CD4-positive, alpha-beta T cell treated with Interleukin-15 for 4 hours (primary cell): ENCODE measurements at places on chromosomes 13 and 19.

DNA sequence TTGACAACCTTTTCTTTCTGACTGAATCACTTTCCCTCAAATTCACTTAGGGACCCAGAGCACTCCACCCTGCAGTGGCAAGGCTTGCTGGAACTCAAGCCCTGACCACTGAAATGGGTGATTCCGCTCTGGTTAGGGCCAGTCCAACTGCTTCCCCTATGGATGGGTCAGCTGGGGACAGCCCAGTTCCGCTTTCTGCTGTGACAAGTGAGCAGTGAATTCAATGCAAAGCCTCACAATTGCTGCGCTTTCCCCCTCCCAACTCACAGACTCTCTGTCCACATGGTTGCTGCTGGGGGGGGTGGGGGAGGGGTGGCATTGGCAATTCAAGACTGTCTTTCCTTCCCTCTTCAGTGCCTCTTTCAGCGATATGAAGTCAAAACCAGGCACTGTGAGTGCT lies 18.7 kb downstream of the CD70 start:
- no peak for DNase-seq

DNA sequence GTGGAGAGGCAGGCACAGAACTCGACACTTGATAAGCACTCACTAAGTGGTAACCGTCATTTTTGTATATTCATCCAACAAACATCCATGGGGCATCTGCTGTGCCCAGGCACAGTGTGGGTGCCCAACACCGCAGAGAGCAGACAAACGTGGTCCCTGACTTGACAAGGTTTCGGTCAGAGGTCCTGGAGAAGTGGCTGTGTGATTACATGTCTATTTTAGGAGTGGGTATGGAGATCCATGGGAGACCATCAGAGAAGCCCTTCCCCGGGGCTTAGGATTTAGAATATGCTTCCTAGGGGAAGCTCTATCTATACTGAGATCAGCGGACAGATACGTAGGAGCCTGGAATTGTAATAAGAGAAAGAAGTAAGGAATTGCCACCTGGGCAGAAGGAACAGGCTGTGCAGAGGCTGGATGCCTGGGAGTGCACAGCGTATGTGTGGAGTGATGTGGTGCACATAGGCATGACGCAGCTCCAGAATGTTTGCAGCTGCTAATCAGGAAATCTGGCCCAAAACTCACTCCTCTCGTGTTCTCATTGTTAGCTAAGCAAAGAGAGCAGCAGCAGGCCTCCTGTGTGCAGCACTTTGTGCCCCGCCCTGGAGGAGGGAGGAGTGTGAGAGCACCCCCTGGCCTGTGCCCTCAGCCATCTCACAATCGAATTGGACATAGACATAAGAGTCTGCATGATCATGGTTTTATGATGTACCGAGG lies 23.0 kb upstream of the IRS2 start:
- no peak for DNase-seq

- DNase-seq, result peak; percentile 20
Measured at GRCh38 chr13:31204592-31204991, 4.8 kb downstream of the B3GLCT start.

DNA sequence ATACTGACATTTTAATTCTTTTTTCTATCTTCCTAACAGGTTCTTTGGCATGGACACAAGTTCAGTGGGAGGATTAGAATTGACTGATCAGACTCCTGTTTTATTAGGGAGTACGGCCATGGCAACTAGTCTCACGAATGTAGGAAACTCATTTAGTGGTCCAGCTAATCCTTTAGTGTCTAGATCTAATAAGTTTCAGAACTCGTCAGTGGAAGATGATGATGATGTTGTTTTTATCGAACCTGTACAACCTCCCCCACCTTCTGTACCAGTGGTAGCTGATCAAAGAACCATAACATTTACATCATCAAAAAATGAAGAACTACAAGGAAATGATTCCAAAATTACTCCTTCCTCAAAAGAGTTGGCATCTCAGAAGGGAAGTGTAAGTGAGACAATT lies 34.5 kb downstream of the ZMYM2 start:
- no peak for DNase-seq

- DNase-seq, result no peak
Measured at GRCh38 chr19:45351401-45351952, 10.9 kb downstream of the KLC3 start.

DNA sequence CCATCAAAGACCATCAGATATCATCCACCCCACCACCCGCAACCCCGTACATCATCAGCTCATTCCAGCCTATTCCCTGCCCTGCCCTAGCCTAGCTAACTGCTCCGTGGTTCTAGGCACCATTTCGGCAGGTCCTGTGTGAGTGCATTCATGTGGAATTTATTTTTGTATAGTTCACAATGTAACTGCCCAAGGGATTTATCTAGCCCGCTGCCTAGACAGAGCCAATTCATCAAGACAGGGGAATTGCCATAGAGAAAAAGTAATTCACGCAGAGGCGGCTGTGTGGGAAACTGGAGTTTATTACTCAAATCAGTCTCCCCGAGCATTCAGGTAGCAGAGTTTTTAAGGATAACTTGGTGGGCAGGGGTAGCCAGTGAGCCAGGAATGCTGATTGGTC lies 109.2 kb upstream of the UBL3 start:
- DNase-seq, result no peak

GRCh38 chr13:49956131-49956530 lies 20.0 kb upstream of the SPRYD7 start:
- no peak for DNase-seq

GRCh38 chr13:101092985-101093384 lies 323.3 kb downstream of the NALCN start:
- no peak for DNase-seq

GRCh38 chr13:32278426-32278825 lies 36.7 kb downstream of the ZAR1L start:
- DNase-seq, result no peak

DNA sequence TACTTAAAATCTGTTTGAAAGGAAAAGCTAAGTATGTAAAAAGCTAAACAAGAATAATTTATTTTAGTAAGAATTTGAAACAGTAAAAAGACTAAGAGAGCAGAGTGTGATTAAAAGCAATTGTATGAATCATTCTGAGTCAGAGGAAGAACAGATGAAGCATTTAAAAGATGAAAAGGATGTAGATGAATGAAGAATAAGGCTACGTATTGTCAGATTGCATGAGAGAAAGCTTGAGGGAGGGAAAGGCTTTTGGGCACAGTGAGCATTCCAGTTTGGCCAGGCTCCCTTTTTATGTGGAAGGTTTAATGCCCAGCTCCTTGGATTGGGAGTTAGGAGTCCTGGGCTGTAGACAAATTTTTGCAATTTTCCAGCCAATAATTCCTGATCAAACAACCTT lies 117.7 kb downstream of the FREM2 start:
- DNase-seq, result no peak

- no peak for DNase-seq
Measured at GRCh38 chr13:73268306-73268705, 209.5 kb downstream of the KLF5 start.

- no peak for DNase-seq
Measured at GRCh38 chr19:28685802-28686201, 527.1 kb downstream of the UQCRFS1 start.

- peak; percentile 95 for DNase-seq
Measured at GRCh38 chr19:51703575-51704515, 10.7 kb downstream of the SPACA6 start.

- no peak for DNase-seq
Measured at GRCh38 chr13:108597943-108598342, 31.5 kb upstream of the MYO16 start.

DNA sequence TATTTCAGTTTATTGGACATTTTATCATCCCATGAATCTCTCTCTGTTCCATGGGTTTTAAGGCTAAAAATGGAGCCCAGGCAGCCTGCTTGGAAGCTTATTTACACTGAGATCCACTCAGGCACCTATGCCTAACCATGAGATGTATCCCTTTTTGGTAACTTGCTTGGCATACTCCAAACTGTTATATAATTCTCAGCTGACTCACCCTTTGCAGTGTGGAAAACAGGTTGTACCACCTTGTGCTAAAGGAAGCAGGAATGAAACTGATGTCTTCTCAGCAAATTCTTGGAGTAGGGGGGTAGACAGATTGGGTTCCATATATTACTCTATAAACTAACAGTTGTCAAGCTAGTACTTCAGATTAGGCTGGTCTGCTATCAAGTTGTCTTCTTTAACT lies 483.6 kb downstream of the KLF5 start:
- DNase-seq, result no peak

- no peak for DNase-seq
Measured at GRCh38 chr13:46296115-46296822, 84.5 kb downstream of the LRRC63 start.

DNA sequence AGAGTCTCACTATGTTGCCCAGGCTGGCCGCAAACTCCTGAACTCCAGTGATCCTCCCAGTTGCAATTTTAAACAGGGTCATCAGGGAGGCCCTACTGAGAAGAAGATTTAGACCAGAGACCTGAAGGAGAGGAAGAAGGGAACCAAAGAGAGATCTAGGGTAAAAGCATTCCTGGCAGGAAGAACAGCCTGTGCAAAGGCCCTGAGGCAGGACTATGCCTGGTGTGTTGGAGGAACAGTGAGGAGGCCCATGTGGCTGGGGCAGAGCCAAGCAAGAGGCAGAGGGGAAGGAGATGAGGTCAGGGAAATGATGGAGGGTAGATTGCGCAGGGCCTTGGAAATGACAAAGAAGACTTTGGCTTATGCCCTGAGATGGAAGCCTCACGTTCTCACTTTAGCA lies 34.5 kb downstream of the TINCR start:
- no peak for DNase-seq

DNA sequence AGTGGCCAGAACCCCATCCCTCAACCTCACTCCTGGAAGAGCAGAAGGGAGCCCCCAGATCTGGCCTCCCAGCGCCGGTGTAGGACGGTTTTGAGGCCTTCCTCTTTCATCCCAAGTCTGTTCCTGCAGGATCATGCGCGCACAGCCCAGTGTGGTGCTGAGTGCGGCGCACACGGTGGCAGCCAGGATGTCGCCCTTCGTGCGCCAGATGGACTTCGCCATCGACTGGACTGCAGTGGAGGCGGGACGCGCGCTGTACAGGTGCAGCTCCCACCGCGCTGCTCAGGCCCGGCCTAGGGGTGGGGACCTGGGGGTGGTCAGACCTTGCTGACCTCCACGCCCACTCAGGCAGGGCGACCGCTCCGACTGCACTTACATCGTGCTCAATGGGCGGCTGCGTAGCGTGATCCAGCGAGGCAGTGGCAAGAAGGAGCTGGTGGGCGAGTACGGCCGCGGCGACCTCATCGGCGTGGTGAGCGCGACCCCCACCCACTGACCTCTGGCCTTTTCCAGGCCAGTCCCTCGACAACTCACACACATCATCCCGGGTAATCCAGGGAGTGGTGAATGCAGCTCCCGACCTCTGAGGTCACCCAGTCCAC lies 14.8 kb downstream of the PNPLA6 start:
- DNase-seq, result no peak

GRCh38 chr19:13043285-13043684 lies 48.0 kb downstream of the NFIX start:
- DNase-seq, result no peak

DNA sequence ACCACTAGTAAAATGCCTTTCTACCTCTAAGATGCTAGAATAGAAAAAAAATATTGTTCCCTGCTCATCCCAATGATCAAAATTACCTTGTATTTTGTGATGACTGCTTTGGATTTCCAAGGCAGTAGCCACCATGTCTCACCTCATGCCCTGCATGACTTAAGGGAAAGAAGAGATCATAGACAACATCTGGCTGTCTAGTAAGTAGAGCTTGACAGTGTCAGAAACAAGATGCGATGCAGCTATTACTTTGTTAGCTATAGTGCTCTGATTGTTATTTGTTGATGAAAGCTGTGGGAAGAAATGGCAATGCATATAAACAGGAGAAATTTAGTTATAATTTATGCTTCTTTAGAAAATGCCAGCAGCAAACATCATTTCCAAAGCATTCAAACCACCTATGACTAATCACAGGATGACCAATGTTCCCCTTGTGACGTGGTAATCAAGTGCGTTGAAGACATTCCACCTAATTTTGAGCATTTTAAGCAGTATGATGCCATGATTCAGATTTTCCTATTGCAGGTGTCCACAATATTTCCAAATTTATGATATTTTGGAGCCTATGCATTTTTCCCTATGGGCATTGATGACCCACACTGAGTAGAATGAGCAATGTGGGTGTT lies 308.3 kb downstream of the KCNRG start:
- no peak for DNase-seq

GRCh38 chr13:61258185-61258584 lies 157.5 kb downstream of the PCDH20 start:
- no peak for DNase-seq

DNA sequence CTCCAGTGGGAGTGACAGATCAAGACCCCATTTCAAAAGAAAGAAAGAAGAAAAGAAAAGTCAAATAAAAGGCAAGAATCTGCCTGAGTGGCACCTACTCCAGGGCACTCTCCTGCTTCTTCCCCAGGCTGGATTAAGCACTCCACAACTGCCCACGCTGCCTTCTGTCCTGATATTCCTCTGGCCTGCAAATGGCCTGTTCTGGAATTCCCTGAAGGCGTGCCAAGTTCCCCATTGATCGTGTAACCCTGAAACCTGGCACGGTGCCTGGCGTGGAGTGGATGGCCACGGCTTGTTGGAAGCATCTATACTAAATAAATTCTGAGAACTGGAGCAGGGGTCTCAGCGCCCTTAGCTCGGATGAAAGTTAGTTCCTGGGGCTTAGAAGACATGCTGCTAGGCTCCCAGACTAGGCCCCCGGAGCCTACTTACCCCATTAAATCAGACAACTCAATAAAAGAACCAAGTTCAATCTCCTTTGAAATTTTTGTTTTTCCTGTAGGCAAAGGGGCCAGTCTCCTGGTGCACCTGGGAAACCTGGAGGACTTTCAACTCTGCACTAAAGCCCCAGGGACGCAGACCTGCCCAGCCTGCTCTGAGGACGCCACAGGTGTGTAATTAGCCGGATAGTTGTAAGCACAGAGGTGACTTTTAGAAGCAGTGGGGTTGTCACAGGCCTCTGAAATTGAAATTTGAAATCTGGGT lies 21.9 kb downstream of the ANKRD27 start:
- DNase-seq, result no peak
